Stimulated activated CD8-positive, alpha-beta memory T cell treated with anti-CD3 and anti-CD28 coated beads, Interleukin-4, amount 100 ng/mL, for 1 hour (primary cell): ENCODE measurements at places on chromosomes 5 and 9.
A peak's percentile ranks its signal among the peaks of the same experiment; 100 is the strongest.

GRCh38 chr5:96909435-96909834 is 26.4 kb upstream of the LNPEP start:
- DNase-seq, result no peak

- DNase-seq, result no peak
These were observed 38.6 kb downstream of the B4GALT1 start for GRCh38 chr9:33128570-33128969.

DNA sequence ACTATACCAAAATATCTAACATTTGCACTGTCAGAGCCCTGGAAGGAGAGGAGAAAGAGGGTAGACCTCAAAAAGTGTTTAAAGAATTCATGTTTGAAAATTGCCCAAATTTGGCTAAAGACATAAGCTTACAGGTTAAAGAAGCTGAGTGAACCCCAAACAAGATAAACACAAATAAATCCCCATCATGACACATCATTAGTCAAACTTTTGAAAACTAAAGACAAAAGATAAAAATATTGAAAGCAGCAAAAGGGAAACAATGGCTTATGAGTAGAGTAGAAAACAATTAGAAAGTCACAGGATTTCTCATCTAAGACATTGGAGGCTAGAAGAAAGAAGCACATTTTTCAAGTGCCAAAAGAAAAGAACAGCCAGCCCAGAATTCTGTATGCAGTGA is 6.1 kb upstream of the UBLCP1 start:
- no peak for DNase-seq

- DNase-seq, result no peak
These were observed 2.4 kb downstream of the FCN1 start for GRCh38 chr9:134915046-134915985.

- no peak for DNase-seq
These were observed 65.8 kb downstream of the KIAA1958 start for GRCh38 chr9:112552229-112553056.

DNA sequence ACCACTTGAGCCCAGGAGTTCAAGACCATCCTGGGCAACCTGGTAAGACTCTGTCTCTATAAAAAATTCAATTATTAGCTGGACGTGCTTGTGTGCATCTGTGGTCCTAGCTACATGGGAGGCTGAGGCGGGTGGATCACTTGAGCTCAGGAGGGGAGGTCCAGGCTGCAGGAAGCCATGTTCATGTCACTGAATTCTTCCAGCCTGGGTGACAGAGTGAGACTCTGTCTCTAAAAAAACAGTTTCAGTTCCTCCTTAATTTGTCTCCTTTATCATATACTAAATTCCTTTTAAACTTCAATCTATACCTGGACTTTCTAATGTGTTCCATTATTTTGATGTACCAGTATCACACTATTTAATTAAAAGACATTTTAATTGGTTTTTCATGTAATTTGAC is 422.2 kb upstream of the TLE4 start:
- DNase-seq, result no peak

DNA sequence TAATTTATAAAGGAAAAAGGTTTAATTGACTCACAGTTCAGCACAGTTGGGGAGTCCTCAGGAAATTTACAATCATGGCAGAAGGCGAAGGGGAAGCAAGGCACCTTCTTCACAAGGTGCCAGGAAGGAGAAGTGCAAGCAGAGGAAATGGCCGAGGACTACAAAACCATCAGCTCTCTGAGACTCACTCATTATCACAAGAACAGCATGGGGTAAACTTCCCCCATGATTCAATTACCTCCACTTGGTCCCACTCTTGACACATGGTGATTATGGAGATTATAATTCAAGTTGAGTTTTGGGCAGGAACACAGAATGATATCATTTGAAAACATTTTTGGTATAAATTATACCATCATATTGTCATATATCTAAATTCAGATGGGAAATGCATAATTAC is 934.7 kb downstream of the CDH12 start:
- no peak for DNase-seq

- DNase-seq, result no peak
These were observed 81.4 kb downstream of the SHC3 start for GRCh38 chr9:89097219-89097618.

DNA sequence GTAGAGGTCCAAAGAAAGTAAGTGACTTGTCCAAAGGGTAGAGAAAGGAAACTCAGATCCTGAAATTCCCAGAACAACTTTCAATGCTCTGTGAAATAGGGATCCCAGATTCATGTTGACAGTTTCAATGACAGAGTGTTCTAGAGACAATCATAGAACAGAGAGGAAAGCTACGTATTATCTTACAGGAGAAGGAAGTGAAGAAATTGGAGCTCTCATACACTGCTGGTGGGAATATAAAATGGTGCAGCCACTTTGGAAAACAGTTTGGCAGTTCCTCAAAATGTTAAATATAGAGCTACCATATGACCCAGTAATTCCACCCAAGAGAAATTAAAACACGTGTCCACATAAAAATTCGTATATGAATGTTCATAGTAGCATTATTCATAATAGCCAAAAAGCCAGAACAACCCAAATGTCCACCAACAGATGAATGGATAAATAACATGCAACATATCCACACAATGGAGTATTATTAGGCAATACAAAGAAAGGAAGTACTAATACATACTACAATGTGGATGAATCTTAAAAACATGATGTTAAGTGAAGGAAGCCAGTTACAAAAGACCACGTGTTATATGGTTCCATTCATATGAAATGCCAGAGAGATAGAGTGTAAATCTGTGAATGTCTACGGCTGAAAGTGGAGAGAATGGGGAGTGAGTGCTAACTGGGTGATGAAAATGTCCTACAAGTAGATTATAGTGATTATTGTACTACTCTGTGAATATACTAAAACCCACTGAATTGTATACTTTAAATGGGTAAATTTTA is 197.1 kb downstream of the NTRK2 start:
- no peak for DNase-seq

DNA sequence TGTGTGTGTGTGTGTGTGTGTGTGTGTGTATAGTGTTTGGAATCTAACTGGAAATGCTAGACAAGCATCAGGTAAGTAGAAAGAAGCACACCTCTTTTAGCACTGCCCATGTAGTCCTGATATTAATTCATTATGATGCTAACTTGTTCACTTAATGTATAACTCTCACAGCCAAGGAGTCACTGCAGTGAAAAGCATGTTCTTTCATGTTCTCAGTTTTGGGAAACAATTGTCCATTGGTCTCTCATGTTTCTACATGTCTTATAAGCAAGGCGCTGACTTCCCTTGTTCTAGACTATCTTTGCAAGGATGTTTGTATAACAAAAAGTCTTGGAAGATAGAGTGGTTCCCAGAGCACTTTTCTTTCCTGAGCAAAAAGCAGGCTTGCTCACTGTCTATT is 148.8 kb upstream of the TNPO1 start:
- no peak for DNase-seq

- no peak for DNase-seq
These were observed 548.0 kb downstream of the CSNK1G3 start for GRCh38 chr5:124060011-124060410.

- no peak for DNase-seq
These were observed 121.6 kb downstream of the MEF2C start for GRCh38 chr5:88761269-88761850.

DNA sequence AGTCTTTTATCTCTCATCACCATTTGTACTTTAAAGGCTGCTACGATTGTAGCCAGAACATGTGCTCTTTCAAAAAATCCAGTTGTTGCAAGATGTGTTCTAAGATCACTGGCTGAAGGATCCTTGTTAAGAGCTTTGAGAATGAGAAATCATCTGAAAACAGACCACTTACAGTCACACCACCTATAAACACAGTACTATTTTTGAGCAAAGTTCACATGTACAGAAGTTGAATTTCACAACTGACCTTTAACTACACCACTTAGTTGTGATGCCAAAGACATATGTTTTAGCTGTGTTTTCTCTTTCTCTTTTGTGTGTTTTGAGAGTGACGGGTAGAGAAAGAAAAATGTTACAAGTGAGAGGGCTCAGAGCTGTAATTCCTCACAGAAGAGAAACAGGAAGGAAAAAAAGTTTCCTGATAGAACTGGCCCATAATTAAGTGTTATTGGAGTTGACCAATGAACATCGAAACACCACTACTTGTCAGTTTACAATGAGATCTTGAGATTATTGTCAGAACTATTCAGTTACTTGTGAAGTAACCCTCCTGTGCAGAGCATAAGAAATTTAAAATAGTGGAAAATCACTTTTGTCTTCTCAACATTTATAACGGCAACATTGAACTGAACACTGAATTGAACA is 245.4 kb downstream of the MLLT3 start:
- DNase-seq, result no peak

DNA sequence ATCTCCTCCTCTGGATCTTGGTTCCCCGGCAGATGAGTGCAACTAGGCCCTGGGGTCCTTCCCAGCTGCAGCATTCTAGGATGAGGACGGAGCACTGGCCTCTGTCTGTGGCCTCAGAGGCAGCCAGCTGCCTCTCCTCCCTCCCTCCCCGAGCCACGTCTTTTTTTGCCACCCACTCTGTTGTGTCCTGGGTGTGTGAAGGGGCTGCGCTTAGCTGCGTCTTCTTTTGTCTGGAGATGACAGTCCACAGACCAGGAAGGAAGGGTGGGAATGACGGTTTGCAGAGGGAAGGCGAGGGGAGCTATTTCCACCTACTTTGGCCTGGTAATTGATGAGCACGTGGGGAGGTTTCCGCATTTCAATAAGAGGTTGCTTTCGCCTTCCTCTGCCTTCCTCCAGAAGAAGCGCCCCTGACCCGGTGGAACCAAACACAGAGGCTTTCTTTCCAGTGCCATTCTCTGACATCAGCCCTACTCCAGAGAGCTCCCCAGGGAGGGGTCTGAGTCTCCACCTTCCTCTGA is 34.5 kb upstream of the GABRP start:
- no peak for DNase-seq

- peak; percentile 24 for DNase-seq
These were observed 841 bp downstream of the RAD23B start for GRCh38 chr9:107283623-107284616.

- no peak for DNase-seq
These were observed 57.6 kb downstream of the ANKRD55 start for GRCh38 chr5:56175488-56175887.

GRCh38 chr5:55338810-55339243 is 31.0 kb downstream of the MTREX start:
- no peak for DNase-seq

DNA sequence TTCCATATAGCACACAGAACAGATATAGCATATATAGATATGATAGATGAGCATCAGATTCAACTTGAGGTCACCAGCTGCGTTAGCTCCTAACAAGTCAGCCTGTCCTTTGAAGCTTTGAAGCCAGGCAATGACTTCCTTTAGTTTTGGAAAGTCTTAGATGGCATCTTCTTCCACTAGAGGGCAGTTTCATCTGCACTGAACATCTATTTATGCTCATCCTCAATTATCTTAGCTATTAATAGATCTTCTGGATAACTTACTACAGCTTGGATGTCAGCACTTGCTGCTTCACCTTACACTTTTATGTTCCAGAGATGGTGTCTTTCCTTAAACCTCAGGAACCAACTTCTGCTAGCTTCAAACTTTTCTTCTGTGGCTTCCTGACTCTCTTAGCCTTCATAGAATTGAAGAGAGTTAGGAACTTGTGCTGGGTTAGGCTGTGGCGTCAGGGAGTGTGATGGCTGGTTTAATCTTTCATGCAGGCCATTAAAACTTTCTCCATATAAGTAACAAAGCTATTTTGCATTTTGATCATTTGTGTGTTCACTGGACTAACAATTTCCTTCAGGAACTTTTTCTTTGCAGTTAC is 1401.4 kb downstream of the EFNA5 start:
- DNase-seq, result no peak

DNA sequence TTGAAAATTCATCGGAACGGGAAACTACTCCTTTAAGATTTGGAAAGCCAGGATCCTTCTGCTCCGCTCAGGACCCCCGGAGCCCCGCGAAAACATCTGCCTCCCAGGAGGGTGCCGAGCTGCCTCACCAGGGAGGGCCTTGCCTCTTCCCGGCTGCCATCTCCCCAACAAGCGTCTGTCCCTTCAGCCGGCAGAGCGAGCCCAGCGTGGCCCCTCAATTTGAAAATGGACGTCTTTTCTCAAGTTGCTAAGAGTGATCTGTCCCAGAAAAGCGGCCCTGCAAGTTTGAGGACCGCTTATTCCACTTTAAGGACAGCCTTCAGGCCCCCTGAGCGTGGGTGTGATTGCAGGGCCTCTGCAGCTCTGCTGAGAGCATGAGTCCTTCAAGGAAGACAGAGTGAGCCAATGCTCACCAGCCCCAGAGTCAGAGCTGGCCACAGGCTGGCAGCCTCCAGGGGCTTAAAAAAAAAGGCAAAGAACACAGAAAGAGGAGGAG is 101.3 kb downstream of the PHF2 start:
- DNase-seq, result no peak

DNA sequence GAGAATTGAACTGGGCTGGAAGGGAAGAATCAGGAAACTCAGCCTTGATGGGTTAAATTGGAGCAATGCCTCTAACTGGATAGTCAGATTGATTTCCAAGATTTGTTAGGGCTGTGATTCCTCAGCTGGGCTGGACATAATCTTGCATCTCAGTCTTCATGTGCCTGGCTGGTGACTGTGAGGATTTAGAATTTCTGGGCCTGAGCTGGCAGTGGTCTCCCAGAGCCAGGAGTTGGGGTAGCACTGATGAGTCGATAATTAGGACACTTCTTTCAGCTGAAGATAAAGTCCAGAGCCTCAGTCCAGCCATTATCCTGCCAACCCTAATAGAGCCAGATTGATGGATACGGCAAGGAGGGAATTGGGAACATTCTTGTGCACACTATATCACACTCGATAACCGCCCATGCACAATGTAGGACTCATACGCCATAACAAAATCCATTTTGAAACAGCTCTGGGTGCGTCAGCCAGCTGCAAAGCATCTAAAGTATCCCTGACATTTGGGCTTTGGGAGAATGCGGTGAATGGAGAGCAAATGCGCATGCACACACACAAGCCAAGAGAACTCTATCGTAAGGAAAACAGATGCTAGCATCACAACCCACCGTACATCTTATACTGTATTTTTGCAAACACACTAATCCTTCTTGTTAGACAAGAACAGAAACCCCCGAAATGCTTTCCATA is 405.1 kb upstream of the KLF4 start:
- no peak for DNase-seq

GRCh38 chr5:84384604-84385575 is at the start of gene EDIL3:
Gene EDIL3, minus strand, starts transcription at chr5:84384880. Its CDS starts 506 bp downstream, at chr5:84384374.
- no peak for DNase-seq
